Uterus (tissue), 4 donors: ENCODE measurements at places on chromosomes 3 and 15. TPM values are rescaled to one million over a fixed set of nuclear protein-coding genes. Genes with fewer than 3 reads are reported as not detected.

- DNase-seq = no peak
These were observed 7.8 kb upstream of the SCAANT1 start for GRCh38 chr3:63920001-63920400.

DNA sequence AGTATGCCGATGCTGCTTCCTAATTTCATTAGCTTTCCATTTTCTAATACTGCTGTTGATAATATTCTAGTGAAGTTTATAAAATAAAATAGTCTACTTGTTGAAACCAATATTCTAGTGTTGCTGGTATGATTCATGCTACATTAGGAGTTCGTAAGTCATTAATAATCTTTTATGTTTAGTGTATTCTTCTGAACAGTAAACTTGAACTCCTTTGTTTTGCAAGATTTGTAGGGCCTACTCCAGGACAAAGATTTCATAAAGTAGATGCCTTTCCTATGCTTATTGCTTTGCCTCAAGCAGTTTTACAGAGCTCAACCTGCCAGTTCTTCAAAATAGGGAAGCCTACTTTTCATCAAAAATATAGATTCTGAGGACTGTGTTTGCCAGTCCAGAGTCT is 111.5 kb downstream of the RSRC1 start:
- no peak for DNase-seq

- DNase-seq = no peak
These were observed 140.8 kb downstream of the TP63 start for GRCh38 chr3:189771842-189772450.

GRCh38 chr3:132405188-132405587 is 12.1 kb upstream of the DNAJC13 start:
- no peak for DNase-seq

TM4SF18 gene
- total RNA-seq = 6.7 TPM
